ENCODE measurements at places on chromosomes 5 and 9.

DNA sequence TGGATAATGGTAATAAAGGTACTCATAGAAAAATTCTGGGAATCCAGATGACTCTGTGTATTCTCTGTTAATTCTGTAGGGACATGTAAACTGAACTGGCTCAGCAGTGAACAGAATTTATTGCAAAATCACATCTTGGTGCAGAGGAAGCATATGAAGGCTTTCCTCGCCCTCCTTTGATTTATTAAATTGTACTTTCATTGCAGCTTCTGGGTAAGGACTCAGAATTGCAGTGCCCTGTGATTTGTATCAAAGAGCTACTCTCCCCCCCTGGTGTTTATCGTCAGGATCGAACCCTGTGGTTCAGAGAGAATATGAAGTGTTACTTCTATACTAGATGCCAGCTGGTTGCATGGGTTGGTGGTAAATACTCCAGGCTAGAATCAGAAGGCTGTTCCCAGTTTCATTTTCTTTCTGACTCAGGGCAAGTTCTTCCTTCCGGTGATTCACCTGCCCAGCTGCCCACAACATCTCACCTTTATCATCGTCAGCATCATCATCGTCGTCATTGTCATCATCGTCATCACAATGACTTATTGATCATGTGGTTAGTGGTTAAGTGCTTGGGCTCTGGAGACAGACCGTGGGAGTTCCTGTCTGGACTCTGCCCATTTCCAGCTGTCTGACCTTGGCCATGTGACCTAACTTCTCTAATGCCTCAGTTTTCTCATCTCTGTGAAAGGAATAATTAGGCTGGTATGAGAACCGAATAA, 238.8 kb downstream of the ARHGAP26 start:
- peak; percentile 29 for DNase-seq

DNA sequence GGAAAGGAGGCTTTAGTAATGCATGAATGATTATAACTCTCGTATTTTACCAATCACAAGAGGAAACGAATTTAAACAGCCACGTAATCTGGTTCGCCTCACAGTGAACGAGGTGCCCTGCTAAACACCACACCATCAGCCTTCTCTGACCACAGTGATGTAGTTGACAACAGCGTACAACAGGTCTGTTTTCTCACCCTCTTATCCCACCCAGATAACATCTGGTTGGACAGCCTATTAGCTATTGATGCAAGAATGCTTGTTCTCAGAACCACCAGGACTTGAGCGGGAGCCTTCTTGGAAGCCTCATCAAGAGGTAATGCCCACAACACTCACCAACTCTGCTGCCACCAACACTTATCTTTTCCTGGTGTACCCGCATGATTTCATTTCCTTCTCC, 23.3 kb downstream of the SLC1A3 start:
- DNase-seq, result no peak

DNA sequence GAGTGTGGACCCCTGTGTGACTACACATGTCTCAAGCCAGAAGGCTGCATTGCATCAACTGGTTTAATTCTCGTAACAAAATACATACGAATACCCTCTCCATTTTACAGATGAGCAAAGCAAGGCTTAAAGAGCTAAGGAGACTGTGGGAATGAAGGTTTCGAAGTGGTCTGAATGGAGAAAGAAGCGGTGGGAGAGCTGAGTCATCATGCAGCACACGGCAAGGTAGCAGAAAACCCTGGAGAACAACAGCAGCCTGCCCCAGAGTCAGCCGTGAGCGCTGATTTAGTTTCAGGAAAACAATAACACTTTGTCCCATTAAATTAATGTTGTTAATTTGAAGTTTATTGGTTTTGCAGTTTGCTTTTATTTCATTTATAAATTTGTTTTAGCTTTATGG, 223.8 kb downstream of the HSPA4 start:
- no peak for DNase-seq

GRCh38 chr5:72408603-72409002, 88.4 kb downstream of the PTCD2 start:
- DNase-seq, result no peak

GRCh38 chr5:10432059-10433008, 9.3 kb upstream of the ROPN1L start:
- no peak for DNase-seq

GRCh38 chr5:135587721-135588663, 9.2 kb upstream of the CXCL14 start:
- DNase-seq, result no peak

DNA sequence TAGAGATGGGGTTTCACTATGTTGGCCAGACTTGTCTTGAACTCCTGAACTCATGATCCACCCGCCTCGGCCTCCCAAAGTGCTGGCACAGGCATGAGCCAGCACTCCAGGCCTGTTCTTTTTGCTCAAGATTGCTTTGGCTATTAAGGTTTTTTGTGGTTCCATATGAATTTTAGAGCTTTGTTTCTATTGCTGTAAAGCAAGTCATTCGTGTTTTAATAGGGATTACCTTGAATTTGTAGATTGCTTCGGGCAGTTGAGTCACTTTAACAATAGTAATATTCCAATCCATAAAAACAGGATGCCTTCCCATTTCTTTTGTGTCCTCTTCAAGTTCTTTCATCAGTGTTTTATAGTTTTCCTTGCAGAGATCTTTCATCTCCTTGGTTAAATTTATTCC, 22.1 kb downstream of the C6 start:
- no peak for DNase-seq

DNA sequence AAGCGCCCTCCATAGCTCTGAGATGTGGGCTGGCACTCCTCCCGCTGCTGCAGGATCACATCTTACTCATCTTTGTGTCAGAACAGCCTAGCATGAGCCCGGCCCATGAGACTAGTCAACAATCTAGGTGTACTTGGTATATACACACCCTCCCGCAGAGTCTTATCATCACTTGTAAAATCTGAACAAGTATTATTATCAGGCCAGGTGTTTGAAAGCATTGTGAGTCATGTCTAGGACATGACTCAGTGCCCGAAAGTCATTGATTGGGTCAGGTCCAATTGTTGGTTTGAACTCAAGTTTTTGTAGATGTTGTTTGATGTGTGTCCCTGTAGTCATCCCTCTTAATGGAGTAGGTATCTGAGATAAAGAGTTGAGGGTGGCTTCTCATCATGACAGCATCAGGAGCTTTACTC, 108.7 kb downstream of the CFAP90 start:
- no peak for DNase-seq

- DNase-seq, result no peak
Observed at GRCh38 chr5:40689438-40689837, 9.7 kb downstream of the PTGER4 start.

GRCh38 chr5:33969572-33970452, 14.7 kb downstream of the SLC45A2 start:
- DNase-seq, result no peak

GRCh38 chr5:111309384-111309783, 85.2 kb downstream of the CAMK4 start:
- no peak for DNase-seq

GRCh38 chr9:32483343-32483742, 42.7 kb downstream of the RIGI start:
- no peak for DNase-seq

DNA sequence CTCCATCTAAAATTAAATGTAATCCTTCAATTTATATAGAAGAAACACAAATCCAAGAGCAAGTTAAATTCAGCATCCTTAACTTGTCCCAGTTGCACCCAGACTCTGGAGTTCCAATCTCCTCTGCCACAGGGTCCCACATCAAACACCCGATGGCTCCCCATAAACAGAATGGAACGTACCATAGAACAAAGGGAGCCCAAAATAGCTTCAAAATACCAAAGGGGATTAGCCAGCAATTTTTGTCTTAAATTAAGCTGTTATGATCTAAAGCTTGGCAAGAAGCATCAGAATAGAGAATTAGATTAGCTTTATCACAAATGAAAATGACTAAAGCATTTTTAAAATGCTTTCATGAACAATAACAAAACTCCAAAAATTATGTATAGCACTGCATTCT, 112.8 kb downstream of the FANCC start:
- DNase-seq, result no peak

- DNase-seq, result no peak
Observed at GRCh38 chr9:126470241-126470993, 143.3 kb upstream of the LMX1B start.

GRCh38 chr5:111197523-111197922, 26.7 kb upstream of the CAMK4 start:
- no peak for DNase-seq

GRCh38 chr5:35136386-35136785, 88.6 kb upstream of the AGXT2 start:
- no peak for DNase-seq

DNA sequence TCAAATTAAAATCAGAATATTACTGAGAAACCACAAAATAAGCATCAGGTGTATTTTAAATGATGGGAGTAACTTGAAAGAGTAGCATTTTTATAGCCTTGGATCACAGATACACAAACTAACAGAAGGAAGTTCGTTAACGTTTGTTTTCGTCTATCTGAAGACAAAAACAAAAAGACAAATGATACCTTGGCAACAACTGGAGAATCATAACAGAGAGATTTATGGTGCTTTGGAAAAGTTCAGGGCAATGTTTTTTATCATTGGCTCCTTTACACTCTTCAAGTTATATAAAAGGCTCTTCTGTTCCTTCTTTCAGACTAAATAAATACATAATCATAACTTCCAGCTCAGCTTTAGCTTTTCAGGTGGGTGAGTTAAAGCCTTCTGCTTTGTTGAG, 128.1 kb upstream of the VLDLR start:
- no peak for DNase-seq

- no peak for DNase-seq
Observed at GRCh38 chr5:17412760-17413671, 85.0 kb upstream of the TAF11L2 start.

GRCh38 chr5:175166026-175166425, 278.0 kb downstream of the DRD1 start:
- DNase-seq, result no peak

DNA sequence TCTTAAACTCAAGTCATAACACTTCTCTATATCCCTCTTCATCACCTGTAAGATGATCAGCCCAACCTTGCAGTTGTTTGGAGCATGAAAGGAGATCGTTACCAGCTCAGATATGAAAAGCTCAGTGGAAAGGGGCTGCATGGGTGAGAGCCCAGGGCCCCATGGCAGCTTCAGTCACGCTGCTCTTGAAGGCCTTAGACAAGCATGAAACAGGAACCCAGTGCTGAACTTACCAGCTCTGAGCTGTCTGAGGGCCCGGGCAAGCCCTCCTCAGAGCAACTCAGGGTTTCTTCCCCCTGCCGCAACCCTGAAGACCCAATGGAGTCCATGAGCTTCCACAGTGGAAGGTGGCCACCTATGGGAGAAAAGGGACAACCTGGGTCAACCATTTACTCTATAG, 3.3 kb downstream of the HK3 start:
- DNase-seq, result no peak

DNA sequence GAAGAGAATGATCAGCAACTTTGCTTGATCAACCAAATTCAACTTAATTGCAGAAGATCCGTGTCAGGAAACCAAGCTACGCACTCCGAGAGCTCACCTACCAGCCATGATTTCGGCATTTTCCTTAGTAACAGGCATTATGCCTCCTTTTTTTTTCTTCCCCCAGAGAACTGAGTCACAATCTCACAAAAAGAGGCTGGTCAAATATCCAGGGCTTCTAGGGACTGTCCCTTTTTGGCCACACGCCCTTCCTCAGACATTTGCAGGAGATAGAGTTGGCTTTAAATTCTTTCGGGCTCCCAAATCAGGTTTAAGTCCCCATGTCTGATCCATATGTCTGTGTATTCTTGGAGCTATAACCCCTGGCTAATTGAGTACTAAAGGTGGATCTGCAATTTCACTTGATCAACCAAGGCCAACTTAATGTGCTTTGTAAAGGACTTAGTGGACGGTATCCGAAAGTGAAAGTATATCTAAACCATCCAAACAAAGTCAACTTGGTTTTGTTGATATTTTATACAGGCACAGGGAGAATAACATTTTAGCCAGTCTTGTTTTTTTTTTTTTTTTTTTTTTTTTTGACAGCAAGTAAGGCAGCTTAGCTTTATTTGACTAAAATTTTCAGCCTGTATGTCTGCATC, 100.8 kb upstream of the TBCA start:
- DNase-seq, result no peak

GRCh38 chr5:71600783-71601182, 13.6 kb downstream of the MCCC2 start:
- DNase-seq, result no peak

DNA sequence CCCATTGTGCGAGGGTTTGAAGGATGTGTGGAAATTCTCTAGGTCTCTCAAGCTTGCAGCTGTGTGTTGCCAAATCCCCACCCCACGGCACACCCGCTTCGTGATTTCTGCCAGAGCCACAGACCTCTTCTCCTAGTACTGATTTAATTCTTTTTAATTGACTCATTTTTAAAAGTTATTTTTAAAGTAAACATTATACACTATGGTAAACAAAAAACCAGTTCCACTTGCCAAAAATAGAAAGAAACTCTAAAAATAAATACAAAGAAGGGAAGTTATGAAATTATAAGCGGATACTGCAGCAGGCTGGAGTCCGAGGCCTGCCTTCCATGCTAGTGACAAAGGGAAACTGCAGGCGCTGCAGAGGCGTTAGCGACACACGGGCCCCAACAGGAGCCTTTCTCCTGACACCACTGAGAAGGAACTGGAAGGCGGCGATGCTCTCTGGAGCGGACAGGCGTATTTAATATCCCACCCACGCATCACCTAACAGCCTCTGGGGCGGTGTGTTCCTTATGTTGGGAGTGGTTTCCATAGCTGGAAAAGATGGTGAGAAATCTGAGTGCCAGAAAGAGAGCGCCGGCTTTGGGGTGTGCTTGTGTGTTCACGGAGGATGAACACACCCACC, 122.5 kb downstream of the COL23A1 start:
- DNase-seq, result no peak

DNA sequence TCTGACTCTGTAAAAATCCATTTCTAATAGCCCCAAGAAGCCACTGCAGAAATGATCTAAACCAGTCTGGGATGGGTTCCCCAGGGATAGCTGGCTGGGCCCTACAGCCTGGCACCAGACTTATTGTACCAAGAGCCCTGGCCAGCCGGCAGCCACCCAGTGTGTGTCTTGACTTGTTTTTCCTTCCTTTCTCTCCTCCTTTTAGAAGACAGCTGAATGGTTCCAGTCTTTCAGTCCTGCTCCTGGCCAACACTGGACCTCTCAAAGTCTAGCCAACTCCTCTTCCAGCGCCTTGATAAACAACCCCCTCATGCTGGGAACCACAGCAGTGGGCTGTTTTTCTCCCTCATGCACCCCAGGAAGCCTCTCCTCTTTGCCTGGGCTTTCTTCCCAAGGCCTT, 34.1 kb downstream of the ATOX1 start:
- no peak for DNase-seq

DNA sequence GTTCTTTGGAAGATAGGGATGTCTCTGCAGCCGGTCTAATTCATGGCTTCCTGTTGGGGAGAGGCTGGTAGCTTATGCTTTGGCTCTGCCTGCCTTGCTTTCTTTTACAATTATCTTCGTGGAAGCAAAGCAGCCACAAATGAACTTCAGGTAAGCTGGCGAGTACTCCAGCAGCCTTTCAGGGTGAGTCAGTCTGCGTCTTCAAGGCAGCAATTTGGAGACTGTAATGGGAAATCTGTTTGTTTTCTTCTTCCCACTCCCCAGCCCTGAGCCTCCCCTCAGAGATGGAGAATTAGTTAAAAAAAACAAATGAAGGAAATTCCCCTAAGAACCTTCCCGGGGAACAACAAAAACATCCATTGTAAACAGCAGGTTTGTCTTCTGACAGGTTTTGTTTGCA, 100.1 kb downstream of the PSAT1 start:
- DNase-seq, result no peak

Measured in activated T-cell treated with anti-CD3 and anti-CD28 coated beads for 1 hour (primary cell).